Left ventricle myocardium superior (tissue), 1 donor: ENCODE measurements at places on chromosomes 16 and 17.
A peak's percentile ranks its signal among the peaks of the same experiment; 100 is the strongest.

GRCh38 chr17:60229188-60229802 is 79.5 kb downstream of the CA4 start:
- DNase-seq, result no peak

- DNase-seq, result peak; percentile 83
Measured at GRCh38 chr16:89115216-89115861, 21.7 kb downstream of the ACSF3 start.

DNA sequence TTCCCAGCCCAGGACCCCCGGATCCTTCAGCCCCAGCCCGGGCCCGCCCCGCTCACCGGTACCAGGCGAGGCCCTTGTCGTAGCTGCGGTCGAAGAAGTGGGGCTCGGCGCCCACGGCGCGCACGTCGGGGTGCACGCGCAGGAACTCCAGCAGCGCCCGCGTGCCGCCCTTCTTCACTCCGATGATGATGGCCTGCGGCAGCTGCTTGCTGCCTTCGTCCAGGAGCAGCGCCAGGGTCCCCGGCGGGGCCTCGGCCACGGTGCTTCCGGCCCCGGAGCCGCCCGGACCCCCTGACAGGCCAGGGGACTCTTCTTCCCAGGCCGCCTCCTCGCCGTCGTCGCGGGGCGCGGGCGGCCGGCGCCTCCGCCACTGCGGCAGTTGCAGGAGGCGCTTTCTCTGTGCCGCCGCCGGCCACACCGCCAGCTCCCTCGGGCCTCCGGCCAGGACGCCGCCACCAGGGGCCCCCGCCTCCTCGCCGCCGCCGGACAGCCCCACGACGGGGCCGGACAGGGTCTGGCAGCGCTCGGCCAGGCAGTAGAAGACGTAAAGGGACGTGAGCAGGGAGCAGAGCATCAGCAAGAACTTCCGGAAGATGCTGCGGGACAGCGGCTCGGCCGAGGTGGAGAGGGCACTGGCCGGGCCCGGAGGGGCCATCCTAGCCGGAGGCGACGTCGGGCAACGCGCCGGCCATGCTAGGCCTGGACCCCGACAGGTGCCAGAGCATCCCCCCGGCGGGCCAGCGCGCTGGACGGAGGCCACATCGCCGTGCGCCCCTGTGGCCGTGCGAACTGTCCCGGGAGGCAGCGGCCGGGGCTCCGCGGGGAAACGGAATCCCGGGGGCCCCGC is 1.0 kb downstream of the HS3ST3A1 start:
- peak; percentile 26 for DNase-seq

DNA sequence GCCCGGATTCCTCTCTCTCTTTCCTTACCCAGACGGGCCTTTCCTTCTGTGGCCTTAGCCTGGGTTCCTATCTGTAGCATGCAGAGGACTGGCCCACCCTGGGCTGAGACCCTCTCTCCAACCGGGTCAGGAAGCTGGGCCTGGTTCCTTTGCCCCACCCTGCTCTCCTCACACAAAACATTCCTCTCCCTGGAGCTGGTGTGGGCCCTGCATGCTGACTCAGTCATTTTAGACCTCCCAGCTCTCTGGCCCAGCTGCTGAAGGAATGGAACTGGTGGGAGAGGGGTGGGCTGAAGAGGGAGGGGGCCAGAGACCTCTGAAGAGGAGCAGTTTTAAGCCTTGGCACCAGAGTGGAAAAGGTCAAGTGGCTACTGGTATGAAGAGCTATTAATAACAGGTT is 957 bp downstream of the MYL4 start:
- no peak for DNase-seq

DNA sequence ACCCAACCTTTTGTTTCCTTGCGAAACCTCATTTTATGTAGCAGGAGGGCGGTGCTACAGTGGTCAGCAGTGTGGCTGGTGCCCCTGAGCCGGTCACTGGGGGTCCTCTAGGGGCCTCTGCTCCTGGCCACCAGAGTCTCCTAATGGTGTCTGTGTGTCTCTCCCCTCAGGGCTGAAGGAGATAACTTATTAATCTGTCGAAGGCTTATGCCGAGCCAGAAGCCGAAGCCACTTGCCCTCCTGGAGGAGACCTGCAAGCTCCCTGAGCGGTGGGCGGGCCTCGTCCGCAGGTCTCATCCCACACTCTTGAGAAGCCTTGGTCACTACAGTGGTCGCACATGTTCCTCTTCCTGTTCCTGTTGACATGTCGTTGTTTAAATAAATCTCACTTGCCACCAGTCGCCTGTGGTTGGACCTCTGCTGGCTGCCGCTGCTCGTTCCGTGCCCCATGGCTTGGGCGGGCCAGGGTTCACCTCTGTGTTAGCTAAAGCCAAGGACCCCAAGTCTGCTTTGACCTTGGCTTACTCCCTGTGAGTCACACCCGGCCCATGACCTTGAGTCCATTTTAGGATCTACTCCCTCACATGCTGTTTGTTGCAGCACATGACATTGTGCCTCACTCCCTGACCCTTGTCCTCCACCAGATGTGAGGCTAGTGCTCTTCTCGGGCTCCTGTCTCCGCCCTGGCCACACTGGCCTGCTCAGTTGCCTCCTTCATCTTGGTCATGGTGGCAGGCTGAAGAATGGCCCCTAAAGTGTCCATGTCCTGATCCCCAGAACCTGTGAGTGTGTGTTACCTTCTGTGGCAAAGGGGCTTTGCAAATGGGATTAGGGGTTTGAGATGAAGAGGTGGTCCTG is 38.7 kb upstream of the AQP8 start:
- no peak for DNase-seq

- no peak for DNase-seq
Measured at GRCh38 chr16:12434567-12434966, 369.1 kb downstream of the CPPED1 start.

DNA sequence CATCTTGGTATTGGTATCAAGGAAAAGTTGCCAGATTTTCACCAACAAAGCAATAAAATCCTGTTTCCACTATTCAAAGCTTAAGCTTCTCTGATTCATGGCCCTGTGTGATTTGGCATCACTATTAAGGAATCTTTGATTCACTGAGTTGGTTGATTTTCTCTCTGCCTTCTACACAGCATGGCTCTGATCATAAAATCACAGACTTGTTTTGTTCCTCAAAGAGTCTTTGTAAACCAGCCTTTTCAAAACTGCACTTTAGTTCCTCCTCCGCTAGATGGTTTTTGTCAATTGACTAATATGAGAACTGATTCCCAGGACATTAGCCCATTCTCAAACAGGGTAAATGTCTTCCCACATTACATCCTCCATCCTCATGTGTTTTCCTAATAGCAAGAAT is 197.6 kb downstream of the DNAH9 start:
- DNase-seq, result no peak

GRCh38 chr17:79980246-79981043 is 55.2 kb downstream of the TBC1D16 start:
- no peak for DNase-seq

DNA sequence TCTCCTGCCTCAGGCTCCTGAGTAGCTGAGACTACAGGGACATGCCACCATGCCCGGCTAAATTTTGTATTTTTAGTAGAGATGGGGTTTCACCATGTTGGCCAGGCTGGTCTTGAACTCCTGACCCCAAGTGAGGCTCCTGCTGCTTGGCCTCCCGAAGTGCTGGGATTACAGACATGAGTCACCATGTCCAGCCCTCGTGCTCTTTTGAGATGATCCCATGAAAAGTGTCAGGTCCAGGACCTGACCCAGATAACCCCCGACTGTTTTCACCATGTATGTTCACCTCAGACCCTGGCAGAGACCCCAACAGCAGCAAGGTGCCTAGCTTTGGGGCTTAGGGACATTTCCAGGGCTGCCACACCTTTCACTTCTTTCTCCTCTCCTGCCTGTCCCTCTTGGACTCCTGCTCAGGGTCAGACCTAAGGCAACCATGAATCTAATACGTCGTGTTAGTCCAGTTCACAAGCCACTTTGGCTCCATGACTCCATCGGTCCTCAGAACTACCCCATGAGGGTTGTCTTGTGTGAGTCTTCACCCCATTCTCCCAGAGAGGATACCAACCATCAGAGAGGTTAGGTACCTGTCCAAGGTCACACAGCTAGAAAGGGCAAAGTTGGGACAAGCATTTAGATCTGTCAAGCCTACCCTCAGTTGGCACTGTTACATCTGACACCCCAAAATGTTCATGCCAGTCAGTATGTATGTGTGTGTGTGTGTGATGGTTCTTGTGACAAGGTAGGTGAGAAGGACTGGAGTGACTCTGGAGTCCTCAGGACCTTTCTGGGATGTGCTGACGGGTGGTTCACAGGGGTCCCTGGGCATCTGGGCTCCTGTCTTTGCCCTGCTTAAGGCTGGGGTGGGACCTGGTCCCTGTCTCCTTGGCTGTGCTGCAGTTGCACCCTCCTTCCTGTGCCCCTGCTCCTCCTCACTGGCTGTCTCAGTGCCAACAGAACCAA is 23.1 kb upstream of the MAP3K14 start:
- DNase-seq, result no peak

GRCh38 chr17:42329025-42329976 is 41.0 kb downstream of the STAT5A start:
- no peak for DNase-seq

- no peak for DNase-seq
Measured at GRCh38 chr17:8606401-8606800, 24.1 kb downstream of the MYH10 start.

GRCh38 chr17:29826114-29826692 is 103.8 kb downstream of the SSH2 start:
- DNase-seq, result no peak

GRCh38 chr17:62826956-62827355 is 18.8 kb upstream of the MARCHF10 start:
- DNase-seq, result no peak

DNA sequence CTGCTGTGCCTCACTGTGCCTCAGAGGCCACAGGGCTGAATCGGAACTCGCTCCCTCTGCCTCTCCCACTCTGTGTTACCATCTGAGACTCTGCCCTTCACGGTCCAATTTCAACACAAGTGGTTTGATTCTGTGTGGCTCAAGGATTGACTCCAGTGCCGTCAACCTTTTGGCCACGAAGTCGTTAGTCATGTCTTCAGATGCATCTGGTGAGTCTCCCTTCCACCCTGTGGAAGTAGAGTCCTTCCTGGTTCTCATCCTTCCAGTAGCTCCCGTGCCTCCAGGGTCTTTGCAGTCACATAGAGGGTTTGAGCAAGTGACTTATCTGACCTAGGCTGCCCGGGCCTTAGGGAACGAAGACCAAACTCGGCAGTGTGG is 51.2 kb downstream of the PGS1 start:
- no peak for DNase-seq

DNA sequence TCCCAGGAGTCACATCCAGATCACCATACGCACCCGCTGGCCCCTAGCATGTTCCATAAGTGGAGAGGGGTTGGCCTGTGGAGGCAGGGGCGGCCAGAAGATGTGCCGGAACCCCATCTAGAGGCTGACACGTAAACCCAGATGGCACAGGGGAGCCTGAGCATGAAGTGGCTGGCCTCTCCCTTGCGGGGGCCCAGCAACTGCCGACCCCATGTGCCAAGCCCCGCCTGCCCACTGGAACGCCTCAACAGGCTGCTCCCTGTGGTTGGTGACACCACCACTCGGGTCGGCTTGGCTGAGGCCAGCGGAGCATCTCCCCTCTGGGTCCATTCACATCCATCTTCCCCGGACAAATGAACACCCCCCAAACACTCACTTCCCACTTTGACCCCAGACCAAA is 9.5 kb downstream of the BCAR1 start:
- DNase-seq, result no peak

GRCh38 chr17:21160401-21160800 is 33.6 kb downstream of the DHRS7B start:
- no peak for DNase-seq

GRCh38 chr16:81810894-81811538 is 31.9 kb downstream of the PLCG2 start:
- DNase-seq, result no peak

- no peak for DNase-seq
Measured at GRCh38 chr16:87138316-87138715, 178.9 kb downstream of the C16orf95 start.

DNA sequence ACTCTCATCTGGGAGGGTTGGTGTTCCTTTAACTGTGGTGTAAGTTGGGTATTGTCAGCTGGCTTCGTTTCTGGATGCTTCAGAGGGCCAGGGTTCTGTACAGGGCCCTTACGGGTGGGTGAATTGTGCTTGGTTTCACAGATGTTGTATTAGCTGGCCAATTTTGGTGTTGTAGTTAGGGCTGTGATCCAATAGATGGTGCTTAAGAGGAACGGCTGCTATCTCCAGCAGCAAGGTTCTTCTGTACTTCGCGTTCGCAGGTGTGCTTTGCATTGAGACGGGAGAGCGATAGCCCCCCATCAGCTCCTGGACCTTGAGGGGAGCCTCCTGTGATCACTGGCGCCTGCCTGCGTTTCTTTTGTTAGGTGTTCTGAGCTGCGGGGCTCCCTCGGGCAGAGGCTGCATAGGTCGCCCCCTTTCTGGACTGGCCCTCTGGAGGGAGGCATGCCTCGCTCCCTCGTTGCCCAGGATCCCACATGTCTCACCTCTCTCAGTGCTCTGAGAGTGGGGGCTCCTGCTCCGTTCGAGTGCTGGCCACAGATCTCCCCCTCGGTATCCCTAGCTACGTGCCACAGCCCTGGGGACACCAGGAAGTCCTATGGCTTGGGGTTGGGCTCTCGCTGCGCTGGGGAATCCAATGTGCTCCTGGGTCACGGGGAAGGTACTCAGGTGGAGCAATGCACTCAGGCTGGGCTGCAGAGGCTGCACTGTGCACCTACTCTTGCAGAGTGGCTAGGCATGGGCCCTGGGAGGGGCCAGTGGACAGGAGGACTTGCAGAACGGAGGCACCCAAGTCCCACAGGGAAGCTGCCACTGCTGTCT is 837 bp upstream of the PRDM7 start:
- no peak for DNase-seq

- no peak for DNase-seq
Measured at GRCh38 chr16:3734758-3735221, 17.5 kb upstream of the TRAP1 start.

DNA sequence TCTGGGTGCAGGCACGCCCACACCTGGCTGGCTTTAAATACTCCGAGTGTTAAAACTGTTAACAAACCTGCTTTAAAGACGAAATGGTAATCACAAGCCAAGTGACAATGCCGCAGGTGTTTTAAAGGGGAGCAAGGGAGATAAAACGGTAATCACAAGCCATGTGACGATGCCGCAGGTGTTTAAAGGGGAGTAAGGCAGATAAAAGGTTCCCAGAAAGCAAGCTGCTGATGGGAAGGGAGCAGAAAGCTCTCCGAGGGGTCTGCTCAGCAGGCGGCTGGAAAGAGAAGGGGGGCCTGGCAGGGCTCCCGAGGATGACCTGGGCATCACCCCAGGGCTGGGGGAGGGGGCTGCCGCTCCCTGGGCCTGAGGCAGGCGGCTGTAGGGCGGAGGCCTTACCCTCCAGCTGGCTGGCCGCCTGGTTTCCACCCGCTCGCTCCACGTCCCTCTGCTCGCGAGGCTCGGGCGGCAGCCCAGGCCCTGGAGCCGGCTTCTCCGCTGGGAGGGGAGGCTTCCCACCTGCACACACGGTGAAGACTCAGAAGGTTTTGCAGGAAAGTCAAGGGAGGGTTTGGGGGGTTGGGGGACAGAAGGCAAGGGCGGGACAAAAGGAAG is 12.1 kb downstream of the NDUFAF8 start:
- peak; percentile 78 for DNase-seq

GRCh38 chr17:31696184-31696602 is 162.9 kb downstream of the COPRS start:
- DNase-seq, result peak; percentile 89

GRCh38 chr17:77613627-77614026 is 344.9 kb upstream of the TNRC6C start:
- DNase-seq, result no peak
